Ascending aorta (tissue), 2 donors: ENCODE measurements at places on chromosomes 7 and 10.

DNA sequence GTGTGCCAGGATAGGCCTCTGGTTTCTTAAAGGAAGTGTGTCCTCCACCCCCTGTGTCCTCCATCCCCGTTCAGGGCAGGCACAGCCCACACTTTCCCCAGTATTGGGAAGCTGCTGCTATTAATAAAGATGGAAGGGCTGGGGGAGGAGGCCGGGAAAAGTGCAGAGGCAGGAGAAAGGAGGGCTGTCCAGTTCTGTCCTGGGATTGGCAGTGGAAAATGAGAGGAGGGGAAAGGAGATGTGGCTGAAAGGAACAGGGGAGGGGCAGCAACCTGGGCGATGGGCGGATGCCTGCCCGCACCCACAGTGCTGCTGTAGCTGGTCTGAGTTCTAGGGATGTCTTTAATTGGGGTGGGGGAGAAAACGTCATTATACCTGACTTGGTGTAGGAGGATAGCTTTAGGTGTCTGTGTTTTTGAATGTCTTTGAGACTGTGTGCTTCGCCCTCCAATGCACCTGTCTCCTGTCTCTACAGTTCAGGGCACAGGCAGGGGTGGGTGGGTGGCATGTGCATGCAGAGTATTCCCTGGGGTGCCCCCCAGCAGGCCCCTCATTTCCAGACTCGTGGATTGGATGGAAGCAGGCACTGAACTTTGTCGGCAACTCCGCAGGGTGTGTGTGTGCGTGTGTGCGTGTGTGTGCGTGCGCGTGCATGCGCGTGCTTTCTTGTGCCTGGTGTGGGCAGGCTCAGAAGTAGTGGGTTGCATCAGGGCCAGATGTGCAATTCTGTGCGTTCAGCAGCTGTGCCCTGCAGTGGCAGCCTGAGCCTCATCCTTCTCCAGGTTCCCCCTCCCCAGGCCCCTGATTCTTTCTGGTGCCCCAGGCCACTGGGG is 2.5 kb downstream of the TRIM8 start:
- H3K27ac ChIP-seq, result peak overlapping the region; percentile 98
- peak; percentile 76 for DNase-seq
- peaks cover 34% of the 10 kb centered on the region for H3K4me1 ChIP-seq
- peak overlapping the region; percentile 97 for H3K4me3 ChIP-seq
- peaks cover 12% of the 10 kb centered on the region for H3K36me3 ChIP-seq
- H3K27me3 ChIP-seq, result no peaks in the 10 kb centered on the region

GRCh38 chr7:28157076-28157745 is 23.4 kb downstream of the JAZF1 start:
- no peak overlapping the region for H3K27ac ChIP-seq
- no peaks in the 10 kb centered on the region for H3K36me3 ChIP-seq
- DNase-seq, result no peak
- peaks cover 13% of the 10 kb centered on the region for H3K4me1 ChIP-seq
- H3K4me3 ChIP-seq, result no peak overlapping the region

GRCh38 chr7:137667633-137668387 is 179.0 kb downstream of the DGKI start:
- H3K36me3 ChIP-seq, result no peaks in the 10 kb centered on the region
- no peaks in the 10 kb centered on the region for H3K27me3 ChIP-seq
- DNase-seq, result no peak
- H3K4me3 ChIP-seq, result no peak overlapping the region

DNA sequence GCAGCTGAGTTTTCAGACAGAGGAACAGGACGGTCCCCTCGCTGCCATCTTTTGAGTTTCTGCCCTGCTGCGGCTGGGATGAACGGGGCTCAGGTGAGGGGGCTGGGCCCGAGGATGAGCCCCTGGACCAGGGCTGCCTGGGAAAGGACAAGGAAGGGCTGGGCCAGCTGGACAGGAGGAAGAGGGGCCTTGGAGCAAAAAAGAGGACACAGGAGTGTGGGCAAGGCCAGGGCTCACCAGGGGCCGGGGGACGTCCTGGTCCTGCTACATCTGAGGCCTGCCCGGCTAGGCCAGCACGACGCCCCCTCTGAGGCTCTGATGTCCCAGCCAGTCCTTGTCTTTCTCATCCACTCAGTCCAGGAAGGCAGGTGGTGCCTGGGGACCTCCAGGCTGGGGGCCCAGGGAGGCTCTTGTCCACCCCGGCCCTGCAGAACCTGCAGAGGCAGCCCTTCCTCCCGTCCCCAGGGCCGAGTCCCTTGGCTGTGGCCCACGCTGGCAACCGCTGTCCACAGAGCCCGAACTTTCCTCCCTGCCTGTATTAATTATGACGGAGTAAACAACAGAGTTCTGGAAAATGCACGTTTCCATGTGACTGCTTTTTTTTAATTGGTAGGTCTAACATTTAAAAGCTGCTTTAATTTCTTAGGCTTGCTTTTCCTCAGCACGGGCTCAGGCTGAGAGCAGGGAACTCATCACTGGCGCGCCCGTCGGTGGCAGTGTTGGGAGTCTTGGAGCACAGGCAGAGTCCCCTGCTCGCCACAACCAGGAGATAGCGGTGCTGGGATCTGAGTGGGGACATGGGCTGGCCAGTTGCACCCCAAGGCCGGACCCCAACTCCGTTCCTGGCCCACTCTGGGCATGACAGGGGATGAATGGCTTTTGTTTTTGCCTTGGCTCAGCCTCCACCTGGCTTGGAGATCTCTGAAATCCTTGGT is 187.7 kb downstream of the ELFN1 start:
- H3K4me3 ChIP-seq, result no peak overlapping the region
- H3K36me3 ChIP-seq, result no peaks in the 10 kb centered on the region
- no peak for DNase-seq
- no peaks in the 10 kb centered on the region for H3K27me3 ChIP-seq
- H3K4me1 ChIP-seq, result no peaks in the 10 kb centered on the region

DNA sequence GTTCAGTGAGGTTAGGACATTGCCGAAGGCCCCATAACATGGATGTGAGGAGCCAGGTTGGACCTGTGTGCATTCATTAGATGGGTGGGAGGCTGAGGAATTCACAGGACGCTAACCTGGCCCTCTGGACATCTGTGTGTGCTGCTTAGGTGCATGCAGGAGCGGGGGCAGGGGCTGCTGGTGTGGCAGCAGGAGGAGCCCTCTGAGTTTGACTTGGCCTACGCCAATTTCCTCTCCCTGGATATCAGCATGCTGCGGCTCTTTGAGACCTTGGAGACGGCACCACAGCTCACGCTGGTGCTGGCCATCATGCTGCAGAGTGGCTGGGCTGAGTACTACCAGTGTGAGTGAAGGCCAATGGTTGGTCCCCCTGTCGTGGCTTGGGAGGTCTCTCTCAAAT is 34.5 kb upstream of the MMD2 start:
- no peaks in the 10 kb centered on the region for H3K4me1 ChIP-seq
- no peak overlapping the region for H3K4me3 ChIP-seq
- H3K27me3 ChIP-seq, result no peaks in the 10 kb centered on the region

DNA sequence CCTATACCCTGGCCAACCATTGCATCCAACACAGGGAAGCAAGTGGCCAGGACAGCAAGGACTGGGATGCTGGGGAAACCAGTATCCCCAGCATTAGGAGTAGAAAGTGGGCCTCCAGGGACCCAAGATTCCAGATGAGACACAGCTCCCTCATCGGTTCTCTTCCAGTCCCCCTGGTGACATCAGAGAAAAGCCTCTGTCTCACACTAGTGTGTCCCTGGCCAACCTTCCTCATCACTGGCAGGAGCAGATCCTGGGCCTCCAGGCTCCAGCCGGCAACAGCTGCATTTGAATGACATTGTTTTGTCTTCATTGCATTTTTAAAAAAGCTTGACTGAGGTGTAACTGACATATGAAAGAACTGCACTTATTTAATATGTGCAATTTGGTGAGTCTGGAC is 177.3 kb upstream of the LYZL2 start:
- no peak overlapping the region for H3K27ac ChIP-seq
- DNase-seq, result no peak
- H3K27me3 ChIP-seq, result no peaks in the 10 kb centered on the region
- no peak overlapping the region for H3K4me3 ChIP-seq
- H3K4me1 ChIP-seq, result peaks cover 13% of the 10 kb centered on the region
- no peaks in the 10 kb centered on the region for H3K36me3 ChIP-seq

GRCh38 chr10:119893074-119893473 is 544 bp downstream of the SEC23IP start:
- H3K36me3 ChIP-seq, result peaks cover under 1% of the 10 kb centered on the region
- DNase-seq, result no peak
- H3K27ac ChIP-seq, result peak overlapping the region; percentile 90
- peak overlapping the region; percentile 69 for H3K4me3 ChIP-seq
- H3K27me3 ChIP-seq, result no peaks in the 10 kb centered on the region
- peaks cover 13% of the 10 kb centered on the region for H3K4me1 ChIP-seq

DNA sequence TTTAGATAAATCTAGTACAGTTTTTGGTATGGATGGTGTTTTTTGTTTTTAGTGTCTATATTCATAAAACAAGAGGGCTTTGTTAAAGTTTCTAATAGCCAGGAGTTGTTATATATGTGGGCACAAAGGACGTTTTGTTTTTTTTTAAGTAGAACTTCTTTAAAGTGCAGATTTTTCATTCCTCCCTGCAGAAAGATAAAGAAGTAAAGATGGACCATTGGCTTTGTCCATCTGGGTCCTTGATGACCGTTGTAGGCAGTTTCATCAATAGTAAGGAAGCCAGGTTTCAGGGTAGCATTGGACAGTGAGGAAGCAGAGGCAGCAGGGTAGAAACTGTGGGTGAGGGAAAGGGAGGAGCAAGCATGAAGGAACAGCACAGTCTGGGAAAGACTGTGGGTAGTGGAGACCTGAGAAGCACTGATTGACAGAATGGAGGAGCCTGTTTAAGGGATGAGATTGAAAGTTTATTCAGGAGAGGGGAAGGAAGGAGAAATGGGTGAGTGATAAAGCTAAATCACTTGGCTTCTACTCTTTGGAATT is 5.3 kb downstream of the CALU start:
- no peaks in the 10 kb centered on the region for H3K4me1 ChIP-seq
- H3K4me3 ChIP-seq, result no peak overlapping the region
- no peak for DNase-seq
- H3K27ac ChIP-seq, result no peak overlapping the region
- no peaks in the 10 kb centered on the region for H3K27me3 ChIP-seq
- peaks cover 17% of the 10 kb centered on the region for H3K36me3 ChIP-seq
